ENCODE measurements at places on chromosomes 11 and 22. TPM values are rescaled to one million over a fixed set of nuclear protein-coding genes. Genes with fewer than 3 reads are reported as not detected.

- no peak overlapping the region for H3K27ac ChIP-seq
- H3K27me3 ChIP-seq = no peaks in the 10 kb centered on the region
- peaks cover 33% of the 10 kb centered on the region for H3K4me1 ChIP-seq
Measured at GRCh38 chr11:64181506-64182411, 4.2 kb upstream of the STIP1 start.

GRCh38 chr11:95175818-95176380 lies 55.1 kb downstream of the SESN3 start:
- H3K27ac ChIP-seq = no peak overlapping the region
- DNase-seq = no peak
- no peak overlapping the region for H3K4me3 ChIP-seq
- no peaks in the 10 kb centered on the region for H3K36me3 ChIP-seq
- H3K27me3 ChIP-seq = no peaks in the 10 kb centered on the region

GRCh38 chr11:96185220-96185768 lies 157.7 kb downstream of the MAML2 start:
- no peak overlapping the region for H3K4me3 ChIP-seq
- H3K4me1 ChIP-seq = peaks cover 15% of the 10 kb centered on the region
- H3K27me3 ChIP-seq = no peaks in the 10 kb centered on the region
- no peak for DNase-seq
- H3K36me3 ChIP-seq = no peaks in the 10 kb centered on the region

DNA sequence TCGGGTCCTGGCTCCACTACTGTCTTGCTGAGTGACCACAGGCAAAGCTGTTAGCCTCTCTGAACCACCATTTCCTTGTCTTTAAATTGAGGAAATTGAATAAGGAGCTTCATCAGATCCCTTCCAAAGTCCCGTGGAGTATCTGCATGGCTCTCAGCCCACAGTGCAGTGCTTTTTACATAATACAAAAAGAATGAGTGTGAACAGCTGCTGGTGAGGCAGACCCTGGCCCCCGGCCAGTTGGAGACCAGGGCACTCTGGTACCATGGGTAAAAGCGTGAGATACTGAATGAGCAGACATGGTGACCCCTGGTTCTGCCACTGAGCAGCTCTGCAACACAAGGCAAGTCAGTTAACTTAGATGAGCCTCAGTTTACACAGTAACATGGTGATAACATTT lies 86.8 kb downstream of the GALNT18 start:
- no peak overlapping the region for H3K27ac ChIP-seq
- no peaks in the 10 kb centered on the region for H3K36me3 ChIP-seq
- H3K4me1 ChIP-seq = no peaks in the 10 kb centered on the region
- no peak for DNase-seq
- peaks cover 13% of the 10 kb centered on the region for H3K27me3 ChIP-seq
- H3K4me3 ChIP-seq = no peak overlapping the region

DNA sequence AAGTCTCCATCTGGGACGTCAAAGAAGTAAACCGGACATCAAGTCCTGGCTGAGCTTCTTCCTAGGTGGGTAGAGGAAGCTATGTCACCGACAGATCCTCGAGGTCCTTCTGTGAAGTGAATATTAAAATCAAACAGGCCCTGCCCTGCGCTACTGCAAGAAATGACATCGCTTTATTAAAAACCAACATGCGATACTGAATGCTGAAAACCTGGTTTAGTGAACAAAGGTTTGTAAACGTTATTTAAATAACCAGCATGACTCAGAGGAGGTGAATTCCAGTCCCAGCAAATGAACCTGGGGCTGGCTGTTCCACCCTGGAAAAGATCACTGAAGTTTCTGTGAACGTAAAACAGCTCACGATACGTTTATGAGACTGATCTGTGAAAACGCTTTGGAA lies 645 bp downstream of the RTCB start:
- H3K4me1 ChIP-seq = peaks cover 23% of the 10 kb centered on the region
- H3K4me3 ChIP-seq = peak overlapping the region; percentile 98
- no peak for DNase-seq
- peaks cover 15% of the 10 kb centered on the region for H3K36me3 ChIP-seq
- H3K27me3 ChIP-seq = no peaks in the 10 kb centered on the region
- H3K27ac ChIP-seq = peak overlapping the region; percentile 68

DNA sequence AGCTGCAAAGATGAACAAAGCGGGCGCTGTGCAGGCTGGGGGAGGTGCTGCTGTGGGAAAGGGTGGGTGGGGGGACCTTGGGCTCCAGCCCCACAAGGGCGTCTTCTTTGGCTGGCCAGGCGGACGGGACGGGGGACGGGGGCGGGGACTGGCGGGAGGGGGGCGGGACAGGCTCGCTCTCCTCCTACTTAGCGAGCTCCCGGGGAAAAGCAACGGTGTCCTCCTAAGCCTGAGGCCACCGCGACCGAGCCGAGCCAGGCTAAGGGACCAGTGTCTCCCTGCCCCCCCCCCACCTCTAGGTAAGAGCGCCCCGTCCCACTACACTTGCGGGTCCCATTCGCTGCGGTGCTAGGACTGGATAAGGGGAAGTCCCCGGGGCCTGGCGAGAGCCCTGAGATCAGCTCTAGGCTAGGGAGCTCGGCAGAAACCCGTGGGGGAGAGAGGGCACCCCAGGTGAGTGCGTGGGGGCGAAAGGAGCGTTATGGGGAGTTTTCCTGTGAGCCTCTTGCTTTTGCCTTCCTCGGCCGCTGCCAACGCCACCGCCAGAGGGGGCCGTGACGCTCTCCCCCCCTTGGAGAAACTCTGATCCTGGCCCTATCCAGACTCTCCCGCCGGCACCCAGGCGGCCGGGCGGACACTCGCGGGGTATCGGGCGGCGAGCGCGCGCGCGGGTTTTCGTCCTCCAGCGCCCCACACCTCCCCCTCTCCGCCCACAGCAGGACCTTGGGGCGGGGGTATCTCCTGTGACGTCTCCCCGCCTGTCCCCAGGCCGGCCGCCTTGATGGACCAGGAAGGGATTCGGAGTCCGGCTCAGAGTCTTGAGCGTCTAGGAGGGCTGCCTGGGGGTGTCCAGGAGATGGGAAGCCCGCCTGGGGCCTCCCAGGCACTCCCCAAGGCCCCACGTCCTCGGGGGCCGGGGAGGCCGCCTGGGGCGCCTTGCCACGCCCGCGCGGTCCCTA lies at the start of gene PHLDB1:
PHLDB1 (plus strand) TSS at position 215 of the 959 bp plus-strand sequence. CDS start 6,222 bp downstream, outside the sequence.
- H3K4me3 ChIP-seq = peak within 1 kb of the TSS; percentile 73
- H3K36me3 ChIP-seq = no peaks in the 10 kb centered on the region
- H3K27ac ChIP-seq = peak within 1 kb of the TSS; percentile 37
- H3K27me3 ChIP-seq = peaks cover 3% of the 10 kb centered on the region
- DNase-seq = no peak
- H3K4me1 ChIP-seq = peaks cover 14% of the 10 kb centered on the region

DNA sequence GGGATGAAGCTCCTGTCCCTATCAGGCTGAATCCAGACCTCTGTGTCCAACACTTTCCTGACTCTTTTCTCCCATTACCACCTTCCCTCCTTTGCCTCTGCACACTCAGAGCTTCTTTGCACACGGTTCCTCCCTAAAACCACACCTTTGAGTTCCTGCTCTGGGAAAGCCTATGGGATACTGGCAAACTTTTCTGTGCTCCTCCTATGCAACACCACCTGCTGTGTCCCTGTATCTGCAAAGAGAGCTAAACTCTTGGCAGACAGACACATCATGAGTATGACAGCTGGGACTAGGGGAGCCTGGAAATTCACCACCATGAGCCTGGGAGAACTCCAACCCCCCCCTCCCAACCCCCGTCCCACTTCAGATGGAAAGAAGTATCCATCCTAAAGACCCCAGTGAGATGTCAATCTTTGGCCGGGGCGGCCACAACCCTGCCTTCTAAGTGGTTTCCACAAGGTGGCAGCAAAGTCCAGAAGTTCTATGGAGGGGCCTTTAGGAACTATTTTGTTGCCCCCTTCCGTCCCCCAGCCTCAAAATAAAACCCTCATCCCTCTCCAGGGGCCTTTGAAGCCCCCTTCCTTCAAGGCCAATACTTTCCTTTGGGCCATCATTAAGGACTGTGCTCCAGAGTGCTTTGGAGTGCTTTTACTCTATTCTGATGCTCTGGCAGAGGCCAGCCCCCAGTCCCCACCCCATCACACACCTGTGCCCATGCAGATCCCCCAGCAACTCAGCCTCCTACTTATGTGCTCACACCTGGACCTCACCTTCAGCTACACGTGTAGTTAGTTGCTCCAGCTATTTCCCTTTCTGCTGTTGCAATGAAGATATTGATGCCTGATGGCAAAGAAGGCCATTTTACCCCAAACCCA lies 19.4 kb downstream of the HTR3A start:
- H3K36me3 ChIP-seq = no peaks in the 10 kb centered on the region
- H3K27ac ChIP-seq = no peak overlapping the region
- DNase-seq = peak; percentile 12
- H3K27me3 ChIP-seq = no peaks in the 10 kb centered on the region
- no peak overlapping the region for H3K4me3 ChIP-seq

DNA sequence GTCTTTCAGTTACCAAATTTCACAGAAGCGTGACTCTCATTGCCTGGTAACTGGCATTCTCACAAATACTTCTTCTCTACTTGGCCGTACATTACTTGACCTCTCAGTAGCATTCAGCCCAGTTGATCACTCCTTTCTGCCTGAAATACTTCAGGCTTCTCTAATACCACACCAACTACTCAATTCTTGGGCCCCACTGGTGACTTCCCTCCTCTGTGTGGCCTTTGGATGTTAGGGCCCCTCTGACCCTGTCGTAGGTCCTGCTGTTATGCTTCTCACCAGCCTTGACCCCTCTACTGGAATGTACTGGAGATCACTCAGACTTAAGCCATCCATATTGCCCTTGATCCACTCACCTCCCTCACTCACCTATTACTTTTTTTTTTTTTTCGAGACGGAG lies 2.2 kb upstream of the EFCAB6 start:
- no peaks in the 10 kb centered on the region for H3K27me3 ChIP-seq
- no peak overlapping the region for H3K27ac ChIP-seq
- H3K4me3 ChIP-seq = no peak overlapping the region
- DNase-seq = no peak

The SPATA19 gene
- total RNA-seq = not detected

The PACSIN2 gene
- 35.1 TPM for total RNA-seq

All from T-cell (primary cell).